ENCODE measurements at places on chromosomes 5 and 9.

DNA sequence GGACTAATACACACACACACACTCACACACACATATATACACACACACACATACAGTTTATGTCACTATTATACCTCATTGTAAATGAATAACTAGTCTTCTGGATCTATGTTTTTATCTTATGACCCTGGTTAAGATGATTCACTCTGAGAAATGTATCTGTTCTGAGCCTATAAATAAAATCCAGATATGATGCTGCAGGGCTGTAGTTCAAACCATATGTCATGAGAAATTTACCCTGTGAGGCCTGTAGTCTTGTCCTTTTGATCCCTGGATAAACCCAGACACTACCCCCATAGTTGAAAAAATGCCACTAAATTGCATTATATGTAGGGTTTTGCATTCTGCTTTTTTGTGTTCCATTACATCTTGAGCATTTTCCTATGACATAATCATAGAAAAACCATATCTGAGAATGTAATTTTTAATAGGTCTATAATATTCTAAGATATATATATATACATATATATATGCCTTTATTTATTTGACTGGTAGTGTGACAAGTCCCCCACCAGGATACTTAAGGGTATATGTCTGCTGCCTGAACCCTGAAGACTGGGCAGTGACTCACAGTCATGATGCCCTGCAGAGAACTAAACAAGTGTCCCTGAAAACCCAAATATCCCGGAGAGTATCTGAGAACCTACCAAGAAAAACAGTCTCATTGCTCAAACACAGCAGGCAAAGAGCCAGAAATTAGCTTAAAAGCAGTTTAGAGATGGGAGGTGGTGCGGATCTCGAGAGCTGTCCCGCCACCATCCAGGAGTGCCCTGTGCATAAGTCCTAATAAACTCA lies 18.4 kb upstream of the ALDOB start:
- no peak for DNase-seq

- no peak for DNase-seq
These were observed 292.2 kb downstream of the GAS1 start for GRCh38 chr9:86655147-86655546.

GRCh38 chr5:41754857-41755256 lies 115.4 kb downstream of the OXCT1 start:
- DNase-seq: no peak

GRCh38 chr5:14928661-14929060 lies 57.1 kb upstream of the ANKH start:
- DNase-seq: no peak

DNA sequence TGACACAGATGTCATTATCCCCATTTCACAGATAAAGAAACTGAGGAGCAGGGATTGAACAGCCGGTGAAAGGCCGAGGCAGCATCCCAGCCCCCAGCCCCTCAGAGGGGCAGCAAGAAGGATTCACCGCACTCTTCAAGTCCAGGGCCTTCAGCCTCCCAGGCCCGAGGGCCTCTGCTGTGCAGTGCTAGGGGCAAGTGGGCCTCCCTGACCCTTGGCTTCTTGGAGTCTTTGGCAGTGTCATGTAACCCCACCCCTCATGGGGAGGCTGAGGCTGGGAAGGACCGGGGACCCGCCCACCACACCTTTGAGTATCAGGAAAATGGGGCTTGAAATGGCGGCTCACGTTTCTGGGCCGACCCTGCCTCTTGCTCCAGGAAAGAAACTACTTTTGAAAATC lies 28.7 kb upstream of the RXRA start:
- DNase-seq: no peak

DNA sequence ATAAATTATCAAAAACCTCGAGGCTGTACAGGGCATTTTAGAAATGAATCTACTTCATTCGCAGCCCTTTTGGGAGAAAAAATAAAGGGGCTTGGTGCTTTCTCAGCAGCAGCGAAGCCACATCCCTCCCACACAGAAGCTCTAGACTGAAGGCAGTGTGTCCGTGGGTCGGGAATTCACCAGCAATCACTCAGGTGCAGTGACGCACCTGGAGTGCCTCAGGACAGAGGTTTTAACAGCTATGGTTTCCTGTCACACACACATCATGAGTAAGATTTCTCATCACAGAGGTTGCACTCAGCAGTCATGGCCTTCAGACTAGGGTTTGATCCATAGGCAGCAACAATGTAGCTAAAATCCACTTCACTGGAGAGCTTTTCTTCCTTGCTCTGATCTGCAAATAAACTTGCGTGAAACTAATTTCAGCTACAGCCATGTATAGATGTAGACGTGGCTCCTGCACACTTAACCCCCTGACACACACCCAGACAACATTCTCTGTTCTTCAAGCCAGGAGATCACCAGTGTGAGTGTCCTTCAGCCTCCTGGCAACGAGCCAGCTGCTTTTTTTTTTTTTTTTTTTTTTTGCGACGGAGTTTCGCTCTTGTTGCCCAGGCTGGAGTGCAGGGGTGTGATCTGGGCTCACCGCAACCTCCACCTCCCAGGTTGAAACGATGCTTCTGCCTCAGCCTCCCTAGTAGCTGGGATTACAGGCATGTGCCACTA lies 34.8 kb downstream of the DYNC2I2 start:
- DNase-seq: no peak

GRCh38 chr9:7363777-7364477 lies 435.7 kb downstream of the DMAC1 start:
- no peak for DNase-seq

GRCh38 chr9:26331223-26331622 lies 561.4 kb downstream of the CAAP1 start:
- no peak for DNase-seq
